ENCODE measurements at places on chromosomes 7 and 10.
A peak's percentile ranks its signal among the peaks of the same experiment; 100 is the strongest.

GRCh38 chr10:576130-576465 is 113.4 kb downstream of the DIP2C start:
- peak; percentile 33 for DNase-seq

- DNase-seq: no peak
Measured at GRCh38 chr10:89471110-89471809, 56.9 kb downstream of the IFIT5 start.

DNA sequence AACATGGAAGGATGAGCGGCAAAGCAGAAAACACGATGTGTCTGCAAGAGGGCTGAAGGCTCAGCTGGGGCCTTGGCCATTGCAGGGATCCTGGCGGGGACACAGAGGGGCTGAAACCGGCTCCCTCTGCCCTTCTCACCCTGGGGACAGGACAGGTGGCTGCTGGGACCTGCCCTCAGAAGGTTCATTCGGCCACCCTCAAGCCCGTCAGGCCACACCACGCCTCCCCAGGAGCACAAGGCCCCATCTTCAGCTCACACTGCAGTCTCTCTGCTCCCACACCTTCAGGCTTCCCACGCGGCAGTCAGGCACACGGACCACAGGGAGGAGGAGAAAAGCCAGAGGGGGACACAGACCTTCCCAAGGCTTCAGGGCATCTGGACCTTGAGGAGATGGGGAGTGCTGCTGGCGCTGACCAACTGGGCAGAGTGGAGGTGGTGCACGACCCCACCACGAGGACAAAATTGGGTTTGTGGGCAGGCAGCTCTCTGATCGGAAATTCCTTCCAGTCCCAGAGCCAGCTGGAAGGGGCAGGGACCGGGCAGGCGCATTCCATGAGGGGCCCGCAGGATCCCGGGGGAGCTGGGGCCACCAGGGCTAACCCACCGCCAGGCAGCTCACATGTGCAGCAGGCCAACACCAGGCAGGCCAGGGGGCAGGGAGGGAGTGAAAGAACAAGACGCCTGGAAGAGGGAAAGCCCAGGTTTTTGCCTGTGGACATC is 104.0 kb downstream of the MAD1L1 start:
- DNase-seq: no peak

- no peak for DNase-seq
Measured at GRCh38 chr10:128438417-128439063, 312.3 kb upstream of the MKI67 start.

DNA sequence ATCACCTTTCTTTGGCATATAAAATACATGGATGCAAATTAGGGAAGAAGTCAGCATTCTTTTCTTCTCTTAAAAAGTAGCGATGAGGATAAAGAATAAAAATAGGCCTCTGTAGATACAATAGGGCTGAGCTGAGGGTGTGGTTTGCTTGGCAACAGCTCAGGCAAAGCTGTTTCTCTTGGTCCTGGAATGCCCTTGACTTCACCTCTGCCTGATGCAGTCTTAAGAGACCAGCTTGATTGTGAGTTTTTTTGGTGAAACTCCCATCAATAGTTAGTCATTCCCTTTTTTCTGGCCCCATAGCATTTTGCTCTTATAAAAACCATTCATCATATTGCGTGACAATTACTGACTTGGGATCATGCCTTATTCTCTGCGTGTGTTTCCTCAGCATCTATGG is 42.1 kb upstream of the MKLN1 start:
- peak; percentile 52 for DNase-seq

DNA sequence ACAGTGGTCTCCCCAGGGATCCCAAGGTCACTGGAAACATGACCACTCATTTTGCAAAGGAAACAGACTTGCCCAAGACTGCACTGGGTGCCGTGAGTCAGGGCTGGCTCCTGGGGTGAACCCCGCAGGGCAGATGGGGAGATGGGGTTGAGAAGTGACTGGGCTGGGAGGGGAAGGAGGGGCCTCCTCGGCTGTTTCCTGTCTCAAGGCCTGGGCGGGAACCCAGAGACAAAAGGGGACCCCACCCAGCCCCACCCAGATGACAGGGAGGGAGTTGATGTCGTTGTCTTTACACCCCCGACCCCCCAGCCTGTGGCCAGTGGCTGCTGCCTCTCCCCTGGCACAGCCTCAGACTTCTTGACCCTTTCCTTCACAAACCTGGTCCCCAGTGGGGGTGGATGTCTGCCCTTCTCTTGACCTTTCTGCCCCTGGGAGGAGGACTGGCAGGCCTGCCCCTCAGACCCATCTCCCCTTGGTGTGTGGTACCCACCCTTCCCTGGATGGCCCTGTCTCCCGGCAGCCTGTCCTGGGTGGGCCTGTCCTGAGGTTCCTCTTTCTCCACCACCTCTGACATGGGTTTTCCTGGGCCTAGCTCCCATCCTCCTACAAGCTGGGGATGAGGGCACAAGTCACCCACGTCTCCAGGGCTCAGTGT is 1.4 kb downstream of the MYO1G start:
- no peak for DNase-seq

DNA sequence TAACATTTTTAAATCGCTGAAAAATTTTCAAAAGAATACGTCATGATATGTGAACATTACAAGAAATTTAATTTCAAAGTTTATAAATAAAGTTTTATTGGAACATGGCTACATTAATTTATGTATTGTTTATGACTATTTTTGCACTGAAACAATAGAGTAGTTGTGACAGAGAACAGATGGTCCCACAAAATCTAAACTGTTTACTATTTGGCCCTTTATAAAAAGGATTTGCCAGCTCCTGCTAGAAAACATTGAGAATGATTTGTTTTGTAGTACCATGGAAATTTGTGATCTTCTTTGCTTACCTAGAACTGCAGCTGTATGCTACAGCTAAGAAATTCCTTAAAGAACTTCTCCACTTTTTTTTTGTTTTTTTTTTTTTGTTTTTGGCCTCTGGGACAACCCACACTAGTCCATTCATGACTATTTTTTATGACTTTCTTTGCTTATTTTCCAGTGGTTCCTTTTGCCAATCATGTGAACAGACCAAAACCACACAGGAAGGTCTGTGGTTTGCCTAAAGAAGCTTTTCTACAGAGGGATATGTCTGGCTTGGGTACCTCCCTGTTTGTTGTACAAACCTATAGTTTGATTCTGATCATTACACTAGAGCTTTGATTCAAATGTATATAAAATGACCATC is 55.7 kb downstream of the ST7 start:
- peak; percentile 80 for DNase-seq

DNA sequence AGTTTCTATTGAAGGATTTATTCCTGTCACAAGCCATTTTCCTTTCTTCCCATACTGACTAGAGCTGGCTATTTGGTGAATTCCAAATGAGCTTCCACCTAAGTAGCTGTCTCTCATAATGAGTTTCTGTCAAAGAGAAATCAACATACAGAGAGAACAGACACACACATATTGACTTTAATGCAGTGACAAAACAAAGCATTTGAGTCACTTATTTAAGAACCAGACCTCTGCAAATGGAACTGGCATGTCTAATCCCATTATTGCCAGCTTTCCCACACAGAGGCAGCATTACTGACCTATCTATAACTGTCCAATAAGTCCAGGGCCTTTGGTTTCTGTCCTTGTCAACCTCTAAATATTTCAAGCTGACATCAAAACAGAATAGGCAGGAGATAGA is 179.3 kb upstream of the CSTF2T start:
- DNase-seq: no peak

DNA sequence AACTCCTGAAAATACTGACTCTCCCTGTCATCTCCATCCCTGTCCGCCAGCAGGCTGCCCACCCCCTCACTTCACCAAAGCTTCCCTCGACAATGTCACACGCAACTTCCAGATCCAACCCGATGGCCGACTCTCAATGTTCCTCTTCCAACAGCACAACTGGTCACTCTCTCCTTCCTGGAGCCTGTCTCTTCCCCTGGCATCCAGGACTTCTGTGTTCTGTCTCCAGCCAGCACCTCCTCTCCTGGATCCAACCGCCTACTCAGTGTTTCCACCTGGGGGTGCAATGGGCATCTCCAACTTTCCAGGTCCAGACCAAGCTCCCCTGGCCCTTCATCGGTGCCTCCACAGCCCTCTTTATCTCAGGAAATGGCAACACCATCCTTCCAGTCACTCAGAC is 8.6 kb downstream of the CPA5 start:
- no peak for DNase-seq

- no peak for DNase-seq
Measured at GRCh38 chr7:146544748-146545147, 428.1 kb downstream of the CNTNAP2 start.
